ENCODE measurements at places on chromosomes 13 and 19.

GRCh38 chr19:3178377-3178972 lies at the start of gene S1PR4:
Gene S1PR4, plus strand, starts transcription at chr19:3178769. Its CDS starts 24 bp downstream, at chr19:3178793.
- no peak for DNase-seq

DNA sequence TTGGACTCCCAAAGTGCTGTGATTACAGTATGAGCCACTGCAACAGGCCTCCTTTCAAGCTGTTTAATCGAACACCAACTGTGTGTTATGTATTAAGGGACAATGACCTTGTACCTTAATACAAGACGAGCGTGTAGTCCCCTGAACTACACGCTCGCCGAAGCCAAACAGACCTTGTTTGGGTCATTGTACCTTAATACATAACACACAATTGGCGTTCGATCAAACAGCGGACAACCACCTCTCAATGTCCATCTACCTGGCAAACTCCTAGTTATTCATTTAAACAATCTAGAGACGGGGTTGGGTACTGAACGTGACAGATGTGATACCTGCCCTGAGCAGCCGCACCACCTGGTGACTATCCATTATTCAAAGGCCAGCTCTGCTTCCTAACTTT lies 1.3 kb downstream of the CHERP start:
- no peak for DNase-seq

DNA sequence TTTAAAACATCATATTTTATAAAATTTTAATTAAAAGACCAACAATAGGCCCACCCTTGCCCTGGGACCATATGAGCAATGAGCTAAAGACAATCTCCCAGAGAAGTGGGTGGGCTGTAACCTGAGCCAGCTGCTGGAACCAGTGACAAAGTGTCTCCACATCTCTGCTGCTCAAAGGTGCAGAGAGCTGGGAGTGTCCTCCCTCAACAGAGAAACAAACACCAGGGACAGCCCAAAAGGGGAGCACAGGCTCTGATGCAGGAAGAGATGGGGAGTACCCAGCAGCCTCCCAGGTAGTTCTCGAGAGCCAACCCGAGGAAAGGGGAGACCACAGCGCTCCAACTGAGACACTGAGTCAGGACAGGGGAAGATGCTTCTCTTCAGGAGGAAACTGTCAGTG lies 39.1 kb downstream of the DOCK9 start:
- no peak for DNase-seq

DNA sequence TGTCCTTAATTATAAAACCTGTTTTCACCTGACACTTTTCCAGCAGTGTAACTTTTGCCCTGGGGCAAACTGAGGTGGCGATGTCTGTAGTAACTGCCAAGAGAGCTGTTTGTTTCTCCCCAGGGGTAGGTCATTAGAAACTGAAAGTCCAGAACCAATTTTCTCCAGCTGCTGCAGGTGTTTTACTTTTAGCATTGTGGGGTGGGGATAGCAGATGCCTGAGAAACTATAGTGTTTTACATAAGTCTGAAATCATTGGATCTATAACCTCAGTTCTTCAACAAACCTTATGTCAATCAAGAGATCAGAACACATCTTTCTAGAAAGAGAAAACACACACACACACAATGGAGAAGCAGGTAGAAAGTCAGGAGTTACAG lies 92.7 kb downstream of the LHFPL6 start:
- DNase-seq, result no peak

GRCh38 chr13:46382224-46382623 lies 4.8 kb downstream of the RUBCNL start:
- DNase-seq, result no peak

DNA sequence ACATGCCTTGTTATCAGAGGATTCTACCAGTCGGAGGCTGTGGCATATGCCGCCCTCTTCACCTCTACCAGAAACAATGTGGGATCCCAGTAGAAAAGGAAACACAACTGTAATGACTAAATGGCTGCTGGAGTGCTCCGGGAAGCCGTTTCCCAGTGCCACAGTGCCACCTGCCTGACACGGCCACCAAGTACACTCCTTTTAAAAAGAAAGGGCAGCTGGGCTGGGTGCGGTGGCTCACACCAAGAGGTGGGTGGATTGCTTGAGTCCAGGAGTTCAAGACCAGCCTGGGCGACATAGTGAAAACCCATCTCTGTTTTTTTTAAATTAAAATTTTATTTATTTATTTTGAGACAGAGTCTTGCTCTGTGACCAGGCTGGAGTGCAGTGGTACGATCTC lies 67.3 kb downstream of the TRPM4 start:
- peak; percentile 71 for DNase-seq

DNA sequence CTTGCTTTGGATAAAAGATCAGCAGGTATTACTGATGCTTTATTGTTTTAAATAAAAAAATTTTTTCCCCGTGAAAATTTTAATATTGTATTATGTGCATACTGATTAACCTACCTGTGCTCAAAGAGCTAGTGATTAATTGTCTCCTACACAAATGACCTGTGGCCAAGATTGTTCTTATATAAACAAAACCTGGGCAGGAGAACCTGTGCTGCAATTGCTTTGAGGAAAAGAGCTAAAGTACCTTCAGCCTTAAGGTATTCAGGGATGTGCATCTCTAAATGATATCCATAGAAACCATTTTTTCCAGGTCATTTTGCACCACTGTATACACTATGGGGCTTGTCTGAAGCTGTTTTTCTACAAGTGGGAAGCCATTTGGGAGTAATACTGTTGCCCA lies 1.2 kb downstream of the FRY start:
- DNase-seq, result no peak

DNA sequence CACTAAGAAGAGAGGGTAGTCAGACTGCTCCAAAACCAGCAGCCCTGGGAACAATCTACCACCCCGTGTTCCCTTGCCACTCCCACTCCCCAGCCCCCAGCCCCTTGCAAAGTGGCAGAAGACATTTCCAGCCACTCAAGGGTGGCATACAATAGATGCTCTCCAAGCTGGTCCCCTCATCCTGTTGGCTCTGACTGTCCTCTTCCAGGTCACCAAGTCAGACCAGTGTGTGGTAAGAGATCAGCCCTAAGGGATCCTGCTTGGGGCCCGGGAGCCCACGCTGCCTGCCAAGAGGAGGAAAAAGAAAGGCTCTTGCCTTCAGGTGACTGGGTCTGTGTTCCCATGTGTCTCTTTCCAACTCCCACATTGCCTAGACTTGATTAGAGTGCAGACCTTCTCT lies 25.0 kb downstream of the SERP2 start:
- DNase-seq, result no peak

GRCh38 chr13:76973920-76974617 lies 17.8 kb upstream of the CLN5 start:
- no peak for DNase-seq

GRCh38 chr19:10896851-10897526 lies 25.6 kb downstream of the CARM1 start:
- no peak for DNase-seq

GRCh38 chr13:41825691-41826090 lies 135.2 kb downstream of the VWA8 start:
- DNase-seq, result no peak

- no peak for DNase-seq
Observed at GRCh38 chr19:3618144-3618810, 8.3 kb downstream of the CACTIN start.

GRCh38 chr19:4198467-4199126 lies 16.1 kb downstream of the ANKRD24 start:
- DNase-seq, result no peak

- DNase-seq, result no peak
Observed at GRCh38 chr13:45142440-45143345, 22.4 kb downstream of the GTF2F2 start.

DNA sequence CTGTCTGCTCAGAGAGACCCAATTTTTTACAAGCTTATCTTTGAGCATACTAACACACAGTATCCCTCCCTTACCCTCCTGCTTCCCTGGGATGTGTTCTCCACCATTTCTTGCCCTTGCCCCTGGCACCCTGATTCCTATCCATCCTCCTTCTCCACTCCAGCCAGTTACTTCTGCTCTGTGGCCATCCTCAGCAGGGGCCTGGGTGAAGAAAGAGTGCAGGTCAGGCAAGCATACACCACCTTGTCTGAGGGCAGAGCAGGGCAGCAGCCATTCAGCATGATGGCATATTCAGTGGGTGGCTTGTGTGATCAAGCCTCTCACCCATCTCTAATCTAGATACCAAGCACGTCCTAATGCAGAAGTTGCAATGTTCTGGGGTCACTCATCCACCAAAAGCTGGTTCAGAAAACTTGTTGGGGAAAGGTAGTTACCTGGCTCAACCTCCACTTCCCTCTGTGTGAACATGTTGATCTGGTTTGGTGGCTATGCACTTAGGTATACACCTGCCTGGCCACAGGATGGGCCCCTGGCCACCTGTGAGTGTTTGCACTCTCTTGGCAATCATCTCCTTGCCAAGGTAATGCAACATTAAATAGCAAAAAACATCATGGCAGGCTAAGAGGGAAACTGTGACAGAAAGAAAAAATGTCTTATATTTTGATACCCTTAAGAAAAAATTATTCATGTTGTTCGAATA lies 900.3 kb upstream of the MIR17HG start:
- DNase-seq, result no peak

DNA sequence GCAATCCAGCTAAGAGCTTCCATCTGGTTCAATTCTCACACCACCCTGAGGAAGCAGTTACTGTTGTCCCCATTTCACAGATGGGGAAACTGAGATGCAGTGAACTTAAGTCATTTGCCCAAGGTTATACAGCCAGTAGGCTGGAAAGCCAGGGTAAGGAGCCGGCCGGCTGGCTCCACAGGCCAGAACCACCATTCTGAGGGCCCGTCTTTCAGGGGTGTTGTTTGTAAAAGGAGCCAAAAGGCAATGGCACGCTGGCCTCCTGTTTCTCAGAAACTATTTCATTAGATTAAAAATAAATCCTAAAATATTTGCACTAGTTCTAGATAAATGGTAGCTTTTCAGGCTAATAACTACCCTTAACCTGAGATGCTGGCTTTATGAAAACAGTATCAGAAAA lies 114.9 kb downstream of the CRYL1 start:
- no peak for DNase-seq

DNA sequence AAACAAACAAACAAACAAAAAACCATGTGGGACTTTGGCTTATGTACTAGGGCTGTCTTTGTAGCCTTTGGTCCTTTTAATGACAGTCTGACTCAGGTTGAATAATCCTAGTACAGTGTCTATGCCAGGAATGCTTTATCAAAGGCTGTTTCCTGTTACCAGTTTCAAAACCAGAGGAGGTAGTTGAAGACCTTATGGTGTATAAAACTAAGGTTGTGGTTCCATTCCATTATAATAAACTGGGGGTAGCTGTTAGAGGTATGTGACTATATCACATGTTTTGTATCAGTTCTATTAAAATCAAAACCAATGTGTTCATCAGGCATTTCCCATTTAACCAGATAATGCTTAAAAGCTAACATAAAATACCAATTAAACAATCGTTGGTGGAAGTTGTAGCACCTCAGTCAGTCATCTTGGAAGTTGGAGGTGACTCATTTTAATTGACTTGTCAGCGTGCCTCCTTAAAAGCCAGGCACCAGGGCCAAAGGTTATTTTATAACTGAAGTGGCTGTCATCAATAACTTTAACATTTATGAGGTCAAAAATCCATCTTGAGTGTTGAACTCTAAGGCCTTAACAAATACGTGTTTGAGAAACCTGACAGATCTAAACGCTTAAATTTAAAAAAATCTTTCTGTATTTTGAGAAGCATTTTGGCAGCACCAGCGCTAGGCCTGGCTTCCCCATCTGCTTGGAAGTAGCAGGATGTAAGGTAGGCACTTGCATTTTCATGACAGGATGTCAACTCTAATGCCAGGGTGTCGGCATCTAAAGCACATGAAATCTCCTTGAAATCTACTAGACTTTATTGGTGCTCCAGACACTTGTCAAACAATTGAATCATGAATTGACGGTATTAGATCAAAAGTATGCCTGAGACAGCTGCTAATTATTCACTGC lies 162.5 kb downstream of the LMO7 start:
- no peak for DNase-seq

DNA sequence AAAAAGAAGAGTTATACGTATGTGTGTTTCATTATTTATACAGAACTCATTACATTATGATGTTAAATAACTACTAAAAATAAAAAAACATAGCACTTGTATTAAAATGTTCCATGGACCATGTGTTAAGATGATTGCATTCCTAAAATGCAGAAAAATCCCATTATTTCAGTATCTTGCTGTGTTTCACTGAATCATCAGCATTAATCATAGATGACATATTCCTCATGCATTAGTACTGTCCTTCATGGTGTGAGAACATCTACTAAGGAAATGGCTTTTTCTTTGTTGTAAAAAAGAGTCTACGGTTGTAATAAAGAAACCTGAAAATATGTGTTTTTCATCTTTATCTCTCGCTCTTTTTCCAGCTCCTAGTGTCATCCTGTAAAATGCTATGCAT lies 416.5 kb downstream of the FGF14 start:
- no peak for DNase-seq

GRCh38 chr19:1576242-1577089 lies 8.3 kb upstream of the MEX3D start:
- no peak for DNase-seq

GRCh38 chr19:4984438-4984990 lies 15.6 kb downstream of the KDM4B start:
- no peak for DNase-seq

- DNase-seq, result no peak
Observed at GRCh38 chr13:110640591-110641029, 25.3 kb downstream of the NAXD start.

GRCh38 chr19:55481148-55481793 lies 3.7 kb upstream of the NAT14 start:
- no peak for DNase-seq

DNA sequence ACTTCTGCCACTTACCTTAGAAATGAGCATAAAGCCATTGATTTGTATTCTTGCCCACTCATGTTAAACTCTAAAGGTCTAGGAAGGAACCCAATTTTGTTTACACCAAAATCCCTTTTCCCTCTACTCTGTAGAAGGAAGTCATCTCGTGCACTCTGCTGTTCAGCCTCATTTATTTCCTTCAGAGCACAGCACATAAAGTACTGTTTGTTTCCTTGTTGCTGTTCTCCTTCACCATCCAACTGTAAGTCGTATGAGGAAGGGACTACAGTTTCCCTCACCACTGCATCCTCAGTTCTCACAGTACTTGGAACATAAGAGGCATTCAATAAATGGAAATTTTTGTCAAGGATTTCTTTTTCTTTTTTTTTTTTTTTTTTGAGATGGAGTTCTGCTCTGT lies 24.6 kb downstream of the CDADC1 start:
- DNase-seq, result no peak

DNA sequence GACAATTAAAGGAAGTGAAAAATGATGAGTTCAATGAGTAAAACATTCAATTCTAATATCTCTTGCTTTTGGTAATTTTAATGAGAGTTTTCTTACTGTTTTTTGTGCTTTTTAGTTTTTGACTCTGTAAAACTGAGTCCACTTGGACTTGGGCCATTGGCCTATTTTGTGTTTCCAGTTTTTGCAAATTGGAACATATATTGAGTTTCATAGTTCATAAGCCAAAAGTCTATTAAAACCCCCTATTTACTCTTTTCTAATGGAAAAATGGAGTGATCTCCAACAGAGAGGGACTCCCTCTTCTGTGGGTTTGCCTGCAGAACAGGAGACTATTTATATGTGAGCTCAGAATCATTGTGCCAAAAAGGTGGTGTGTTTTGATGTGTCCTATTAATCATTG lies 219.7 kb upstream of the SPRY2 start:
- DNase-seq, result no peak

GRCh38 chr13:28657784-28658538 lies 969 bp upstream of the POMP start:
- DNase-seq, result no peak
